ENCODE measurements at places on chromosomes 3 and 15. TPM values are rescaled to one million over a fixed set of nuclear protein-coding genes. Genes with fewer than 3 reads are reported as not detected.

DNA sequence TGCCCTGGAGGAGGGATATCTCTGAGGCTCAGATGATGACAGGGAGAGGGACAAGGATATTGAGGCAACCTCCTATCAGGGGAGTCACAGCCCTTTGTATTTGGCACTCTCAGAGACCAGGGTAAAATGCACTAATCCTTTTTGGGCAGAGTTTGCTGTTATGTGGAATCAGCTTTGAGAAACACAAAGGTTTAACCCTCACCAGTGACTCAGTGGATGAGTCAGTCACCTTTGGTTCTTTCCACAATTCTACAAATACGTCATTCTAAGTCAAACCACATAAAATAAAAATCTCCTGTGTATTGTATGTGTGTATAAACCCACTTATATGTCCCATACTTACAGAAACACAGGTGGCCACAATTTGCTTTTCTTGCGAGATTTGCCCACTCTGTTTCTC is 5.1 kb downstream of the LSAMP start:
- DNase-seq = no peak

DNA sequence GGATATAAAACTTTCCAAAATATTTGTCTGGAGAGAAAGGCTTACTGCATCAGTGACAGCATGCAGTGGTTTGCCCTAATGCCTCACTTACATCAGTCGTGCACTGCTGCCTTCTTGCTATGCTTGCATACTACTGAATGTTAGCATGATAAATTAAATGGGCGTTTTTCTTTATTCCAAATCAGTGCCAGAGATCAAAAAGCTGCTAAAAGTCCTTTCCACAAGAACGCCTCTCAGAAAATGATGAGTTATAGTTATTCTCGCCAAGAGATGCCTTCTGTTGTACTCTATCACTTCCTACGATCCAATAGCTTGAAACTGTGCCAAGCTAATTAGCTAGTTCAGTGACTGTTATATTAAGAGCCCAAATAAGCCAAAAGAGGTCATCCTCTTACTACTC is 345.8 kb upstream of the ROBO2 start:
- DNase-seq = no peak

- no peak for DNase-seq
Measured at GRCh38 chr3:169091196-169091823, 572.2 kb downstream of the MECOM start.

DNA sequence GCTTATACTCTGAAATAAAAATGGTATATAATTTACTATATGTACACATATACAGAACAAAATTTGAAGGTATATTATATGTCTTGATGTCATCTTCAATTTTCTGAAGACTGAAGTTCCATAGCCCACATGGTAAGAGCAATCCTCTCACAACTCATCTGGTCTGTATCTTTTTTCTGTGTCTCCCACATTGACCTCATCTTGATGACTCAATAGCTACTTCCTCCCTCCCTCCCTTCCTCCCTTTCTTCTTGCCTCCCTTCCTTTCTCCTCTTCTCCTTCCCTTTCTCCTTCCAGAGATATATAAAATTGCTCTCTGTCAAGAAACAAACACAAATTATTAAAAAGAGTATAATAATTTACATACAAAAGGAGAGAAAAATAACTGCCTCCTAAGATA is 268.5 kb downstream of the SQOR start:
- no peak for DNase-seq

DNA sequence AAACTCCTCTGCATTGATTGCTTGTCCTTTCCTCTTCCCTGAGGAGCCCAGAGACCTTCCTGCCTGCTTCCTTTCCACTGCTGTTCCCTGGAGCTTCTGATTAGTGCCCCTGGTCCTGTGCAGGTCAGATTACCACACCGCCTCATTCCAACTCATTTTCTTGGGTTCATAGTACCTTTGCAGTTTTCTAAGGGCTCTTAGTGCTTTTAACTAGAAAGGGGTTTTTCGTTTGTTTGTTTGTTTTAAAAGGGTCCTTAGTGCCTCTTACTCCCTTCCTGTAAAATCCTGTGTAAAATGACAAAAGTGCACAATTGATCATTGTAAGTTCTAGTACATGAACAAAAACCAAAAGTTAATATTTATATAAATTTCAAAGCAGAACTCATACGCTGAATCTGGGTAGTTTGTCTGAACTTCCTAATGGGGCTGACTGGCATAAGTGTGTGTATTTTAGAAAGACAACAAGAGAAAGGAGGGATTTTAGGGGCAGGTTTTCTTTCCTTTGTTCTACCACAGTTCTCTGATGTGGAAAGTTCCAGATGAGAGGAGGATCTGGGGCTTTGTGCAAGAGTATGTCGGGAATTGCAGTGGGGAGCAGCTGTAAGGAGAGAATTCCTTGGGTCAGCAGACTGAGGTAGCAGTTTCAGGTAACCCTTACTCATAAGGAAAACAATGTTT is 30.6 kb downstream of the SNRK start:
- DNase-seq = no peak

DNA sequence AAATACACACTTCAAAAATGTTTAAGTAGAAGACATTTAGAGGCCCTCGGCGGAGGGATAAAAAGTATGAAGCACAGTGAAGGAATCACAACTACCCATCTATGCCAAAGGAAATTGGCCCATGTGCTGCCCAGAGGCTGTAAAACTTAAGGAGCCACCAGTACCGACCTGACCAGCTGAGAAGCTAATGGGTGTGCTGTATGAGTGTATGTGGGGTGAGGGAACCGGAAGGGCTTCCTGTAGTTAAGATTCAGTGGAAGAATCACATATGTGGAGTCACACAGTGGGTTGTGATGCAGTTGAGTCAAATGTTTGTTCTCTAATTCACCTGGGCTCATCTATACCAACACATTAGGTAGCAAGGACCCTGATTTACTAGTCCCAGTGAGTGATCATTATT is 516.0 kb upstream of the IL12A start:
- DNase-seq = no peak

- no peak for DNase-seq
Measured at GRCh38 chr3:75101329-75102147, 487.1 kb upstream of the CNTN3 start.

- DNase-seq = no peak
Measured at GRCh38 chr3:1356101-1356500, 263.3 kb downstream of the CNTN6 start.

DNA sequence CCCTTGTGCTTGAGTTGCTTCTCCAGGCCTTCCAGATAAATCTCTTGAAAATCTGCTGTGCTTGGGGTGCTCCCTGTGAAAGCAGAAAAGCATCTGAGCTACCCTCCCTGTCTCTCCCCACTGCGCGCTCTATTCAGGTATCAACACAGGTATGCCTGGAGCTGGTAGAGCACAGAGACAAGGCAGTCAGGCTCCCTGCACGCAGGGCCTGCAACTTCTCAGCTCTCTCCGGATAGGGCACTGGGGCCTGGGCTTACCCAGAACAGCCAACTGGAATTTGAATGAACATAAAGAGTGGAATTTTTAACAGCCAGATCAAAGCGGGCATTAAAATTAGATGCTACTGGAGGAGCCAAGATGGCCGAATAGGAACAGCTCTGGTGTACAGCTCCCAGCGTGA is 183.6 kb downstream of the XXYLT1 start:
- DNase-seq = no peak

DNA sequence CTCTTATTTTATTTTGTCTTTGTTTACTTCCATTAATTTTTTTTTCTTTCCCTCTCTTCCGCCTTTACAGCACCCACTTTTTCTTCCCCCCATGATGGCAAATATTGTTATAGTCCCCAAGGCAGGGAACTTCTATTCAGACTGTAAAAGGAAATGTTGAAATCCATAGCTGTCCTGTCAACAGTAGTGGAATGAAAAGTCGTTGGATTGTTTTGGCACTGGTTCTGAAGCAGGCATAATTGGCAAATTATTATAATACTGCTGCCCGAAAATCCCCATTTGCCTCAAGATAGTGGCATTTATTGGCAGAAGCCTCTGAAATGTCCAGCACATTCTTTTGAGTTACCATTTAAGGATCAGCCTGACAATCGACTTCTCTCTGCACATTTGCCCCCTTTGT is 150.6 kb downstream of the TPRG1 start:
- DNase-seq = no peak

- DNase-seq = no peak
Measured at GRCh38 chr15:48680841-48681240, 35.3 kb upstream of the FBN1 start.

DNA sequence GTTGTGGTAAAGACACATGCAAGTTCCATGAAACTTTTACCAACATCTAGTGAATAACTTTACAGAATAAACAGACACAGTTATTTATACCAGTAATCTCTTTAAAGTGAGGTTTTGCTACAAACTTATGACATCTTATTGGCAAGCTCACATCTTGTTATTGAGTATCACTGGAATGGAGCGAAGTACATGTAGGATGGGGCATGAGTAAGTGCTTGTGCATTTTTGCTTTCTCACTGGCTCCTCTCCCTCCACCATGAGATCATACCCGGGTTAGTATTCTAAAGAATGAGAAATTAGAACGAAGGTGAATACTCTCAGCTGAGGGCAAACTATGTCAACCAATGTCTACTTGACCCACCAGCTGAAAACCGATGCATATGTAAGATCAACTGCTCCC is 193.3 kb upstream of the ZNF717 start:
- no peak for DNase-seq

DNA sequence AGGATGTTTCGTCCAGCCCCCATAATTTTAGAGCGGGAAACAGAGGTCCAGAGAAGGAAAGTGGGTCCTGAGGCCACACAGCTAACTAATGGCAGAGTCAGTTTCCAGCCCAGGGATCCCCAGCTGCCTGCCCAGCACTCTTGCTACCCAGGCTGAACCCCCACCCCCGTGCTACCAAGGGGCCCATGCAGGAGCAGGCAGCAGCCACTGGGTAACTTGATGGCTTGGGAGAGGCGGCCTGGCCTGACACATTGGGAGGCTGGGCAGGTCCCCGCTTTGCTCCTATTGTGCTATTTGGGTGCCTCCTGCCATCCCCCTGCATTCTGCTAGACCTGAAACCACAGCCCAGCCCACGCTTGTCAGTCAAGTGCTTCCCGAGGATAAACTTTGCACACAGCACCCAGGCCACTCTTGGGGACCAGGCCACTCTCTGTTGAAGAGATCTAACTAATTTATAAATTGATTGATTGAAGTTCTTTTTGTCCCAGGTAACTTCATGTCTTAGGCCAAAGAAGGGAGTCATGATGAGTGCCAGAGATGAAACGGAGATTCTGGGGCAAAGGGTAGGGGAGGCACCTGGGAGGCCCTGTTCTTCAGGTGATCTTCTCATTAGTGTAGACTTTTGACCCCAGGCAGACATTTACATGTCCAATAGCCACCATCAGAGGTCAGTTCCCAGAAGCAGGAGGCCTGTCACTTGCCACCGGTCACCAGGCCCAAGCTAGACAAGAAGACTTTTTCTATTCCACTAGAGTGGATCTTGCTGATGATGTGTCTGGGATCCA is 7.0 kb downstream of the PAK6 start:
- no peak for DNase-seq

DNA sequence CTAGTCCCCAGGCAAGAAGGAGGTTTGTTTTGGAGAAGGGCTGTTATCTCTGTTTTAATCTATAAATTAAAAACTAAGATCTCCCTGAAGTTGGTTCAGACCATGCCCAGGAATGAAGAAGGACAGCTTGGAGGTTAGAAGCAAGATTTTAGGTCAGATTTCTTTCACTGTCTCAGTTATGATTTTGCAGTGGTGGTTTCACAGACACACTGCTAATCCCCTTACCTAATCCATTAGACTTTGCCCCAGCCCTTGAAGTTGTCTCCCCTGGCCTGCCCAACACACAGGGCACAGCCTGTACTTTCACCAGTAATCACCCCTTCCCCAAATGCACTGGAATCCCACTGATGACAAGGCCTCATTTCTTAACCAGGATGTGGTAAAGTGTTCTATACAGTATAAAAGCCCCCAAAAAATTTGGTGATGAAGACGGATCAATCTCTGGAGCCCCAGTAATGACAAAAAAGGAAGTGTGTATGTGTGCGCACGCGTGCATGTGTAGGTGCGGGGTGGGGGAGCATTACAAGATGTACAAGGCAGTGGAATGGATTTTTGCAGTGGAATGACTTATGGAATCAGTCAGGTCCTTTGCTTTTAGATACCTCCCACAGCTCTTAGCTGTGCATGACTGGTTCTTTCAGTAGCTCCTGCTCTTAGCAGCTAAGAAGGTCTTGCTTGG is 73.1 kb upstream of the TERB2 start:
- DNase-seq = no peak

DNA sequence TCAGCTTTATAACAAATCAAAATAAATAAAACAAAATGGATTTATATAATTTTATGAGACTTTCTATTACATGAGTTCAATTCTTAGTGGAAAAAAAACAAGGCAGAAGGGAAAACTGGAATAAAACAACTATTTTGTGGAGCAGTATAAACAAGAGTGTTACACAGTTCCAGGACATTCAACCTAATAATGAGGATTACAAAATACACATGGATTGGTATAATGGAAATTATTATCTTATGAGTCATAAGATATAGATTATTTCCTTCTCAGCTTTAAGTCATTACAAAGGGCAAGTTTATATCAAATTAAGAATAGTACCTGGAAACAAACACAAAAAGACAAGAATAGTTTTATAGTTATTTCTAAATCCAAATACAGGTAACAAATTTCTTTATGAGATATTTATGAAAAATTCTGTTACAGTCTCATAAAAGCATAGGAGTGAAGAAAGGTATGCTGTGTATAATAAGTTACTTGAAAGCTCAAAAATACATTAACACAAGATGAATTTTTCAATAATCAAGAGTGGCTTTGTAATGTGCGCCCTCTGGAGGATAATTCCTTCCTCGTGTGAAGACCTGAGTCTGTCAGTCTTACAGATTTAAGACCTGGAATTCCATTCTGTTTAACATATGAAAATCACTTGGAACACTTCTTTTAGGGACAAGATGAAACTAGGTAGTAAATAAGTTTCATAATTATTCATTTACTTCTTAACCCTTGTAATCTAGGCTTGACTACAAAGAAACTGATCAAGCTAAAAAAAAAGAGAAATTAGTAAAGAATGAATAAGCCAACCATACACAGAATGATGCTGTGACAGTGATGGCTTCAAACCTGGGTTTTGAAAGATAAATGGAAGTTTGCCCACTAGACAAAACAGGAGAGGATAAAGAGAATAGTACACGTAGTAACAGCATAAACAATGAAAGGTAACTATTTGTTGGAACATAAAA is 9.5 kb downstream of the COPS2 start:
- peak; percentile 28 for DNase-seq

GRCh38 chr15:71575474-71576045 is 234.8 kb upstream of the NR2E3 start:
- DNase-seq = no peak

The SHC4 gene
- not detected for polyA plus RNA-seq

The ERICH6 gene
- 0.17 TPM for polyA plus RNA-seq

The MGLL gene
- not detected for polyA plus RNA-seq

The IRAK2 gene
- 2.9 TPM for polyA plus RNA-seq

The ECT2 gene
- polyA plus RNA-seq = 2.6 TPM

The CEMIP gene
- 0.44 TPM for polyA plus RNA-seq

The MSL2 gene
- 32.2 TPM for polyA plus RNA-seq

The OXTR gene
- not detected for polyA plus RNA-seq

The SLC25A20 gene
- polyA plus RNA-seq = 28.6 TPM

The INKA1 gene
- polyA plus RNA-seq = 0.87 TPM

The PARP15 gene
- 10.7 TPM for polyA plus RNA-seq

The TRANK1 gene
- polyA plus RNA-seq = 24.6 TPM

Data from CD4-positive, CD25-positive, alpha-beta regulatory T cell (primary cell).